K562 (cell line): ENCODE measurements at places on chromosomes 3 and 15.
A peak's percentile ranks its signal among the peaks of the same experiment; 100 is the strongest.

DNA sequence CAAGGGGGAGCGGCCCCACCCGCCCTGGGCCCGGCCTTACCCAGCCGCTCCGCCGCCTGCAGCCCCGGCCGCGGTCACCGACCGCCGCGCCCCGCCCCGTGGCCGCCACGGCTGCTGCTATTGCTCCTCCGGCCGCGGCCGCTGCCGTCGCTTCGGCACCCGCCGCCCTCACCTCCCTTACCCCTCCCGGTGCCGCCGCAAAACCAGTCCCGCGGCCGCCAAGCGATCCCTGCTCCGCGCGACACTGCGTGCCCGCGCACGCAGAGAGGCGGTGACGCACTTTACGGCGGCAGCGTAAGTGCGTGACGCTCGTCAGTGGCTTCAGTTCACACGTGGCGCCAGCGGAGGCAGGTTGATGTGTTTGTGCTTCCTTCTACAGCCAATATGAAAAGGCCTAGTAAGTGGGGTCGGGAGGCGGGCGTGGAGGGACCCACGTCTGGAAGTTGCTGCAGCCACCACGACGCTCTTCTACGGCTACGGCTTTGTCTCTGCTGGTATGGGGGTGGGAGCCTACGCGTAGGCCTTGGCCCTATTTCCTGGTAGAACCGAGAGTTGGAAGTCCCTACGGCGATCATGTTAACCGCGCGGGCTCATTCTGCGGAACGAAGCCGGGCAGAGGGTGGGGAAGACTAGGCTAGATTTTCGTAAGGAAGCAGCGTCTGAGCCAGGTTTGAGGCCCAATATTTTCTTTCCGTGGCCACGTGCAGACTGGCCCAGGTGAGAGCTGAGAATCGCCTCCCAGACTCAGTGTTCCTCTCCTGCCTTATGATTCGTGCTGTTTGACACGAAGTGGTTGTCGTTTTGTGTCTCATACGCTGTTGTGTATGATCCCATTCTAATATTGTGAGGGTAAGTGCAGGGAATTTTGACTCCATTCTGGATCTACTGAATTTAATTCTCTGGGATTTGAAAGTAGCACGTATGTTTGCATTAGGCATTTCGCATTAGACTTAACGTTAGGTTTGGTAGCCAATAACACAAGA is at the start of the genes GNL3 and PBRM1:
Gene GNL3 (plus strand): TSS at position 324 of the 983 bp plus-strand sequence. CDS start 61 bp downstream, at position 385.
Gene PBRM1 (minus strand): TSS at position 205 of the 983 bp plus-strand sequence.
- peak; percentile 88 for DNase-seq

DNA sequence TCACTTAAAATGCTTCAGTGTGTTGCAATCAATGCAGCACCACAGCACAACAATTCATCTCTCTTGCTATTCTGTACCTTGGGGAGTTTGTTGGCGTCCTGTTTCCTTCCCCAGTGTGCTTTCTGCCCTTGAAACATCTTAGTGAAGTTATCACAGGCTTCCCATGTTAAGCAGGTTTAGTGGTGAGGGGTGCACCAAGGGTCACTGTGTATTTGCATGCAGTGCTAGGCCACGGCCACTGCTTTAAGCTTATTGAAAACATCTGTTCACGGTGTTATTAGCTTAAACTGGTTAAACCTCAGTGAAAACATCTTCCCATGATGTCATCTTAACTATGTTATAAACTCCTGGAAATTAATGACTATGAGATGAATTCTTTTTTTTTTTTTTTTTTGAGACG is 217.3 kb upstream of the GOLIM4 start:
- no peak for DNase-seq

DNA sequence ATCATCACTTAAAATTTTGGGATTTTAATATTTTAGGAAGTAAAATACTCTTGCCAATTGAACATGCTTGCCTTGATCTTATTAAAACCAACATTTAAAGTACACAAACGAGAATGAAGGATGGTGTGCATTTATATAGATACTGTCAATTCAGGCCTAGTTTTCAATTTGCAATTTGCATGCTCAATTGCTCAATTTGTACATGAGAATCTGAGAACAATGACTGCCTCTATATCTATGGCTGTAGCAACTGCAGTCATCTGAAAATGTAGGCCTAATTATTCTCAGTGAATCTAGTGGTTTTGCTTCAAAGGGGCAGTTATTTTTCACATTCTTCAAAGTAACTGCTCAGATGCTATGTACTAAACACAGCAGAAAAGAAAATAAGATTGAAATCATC is 18.8 kb downstream of the ZBBX start:
- DNase-seq, result no peak

- no peak for DNase-seq
Measured at GRCh38 chr3:11195721-11196332, 41.5 kb downstream of the HRH1 start.

- no peak for DNase-seq
Measured at GRCh38 chr3:14552041-14552648, 12.0 kb upstream of the GRIP2 start.
